ENCODE measurements at places on chromosomes 11 and 22. TPM values are rescaled to one million over a fixed set of nuclear protein-coding genes. Genes with fewer than 3 reads are reported as not detected.

Gene CYB561A3
- polyA plus RNA-seq: 43.9 TPM

Gene INPP5J
- polyA plus RNA-seq: 0.23 TPM

Gene TCN2
- 12.0 TPM for polyA plus RNA-seq

Gene HEPHL1
- 0.01 TPM for polyA plus RNA-seq

Gene ME3
- polyA plus RNA-seq: 9.6 TPM

Gene CD248
- 98.8 TPM for polyA plus RNA-seq

Gene ARHGAP32
- polyA plus RNA-seq: 5.7 TPM

Gene FOLH1
- polyA plus RNA-seq: not detected

Gene BCO2
- 0.42 TPM for polyA plus RNA-seq

Gene C2CD3
- 5.8 TPM for polyA plus RNA-seq

GRCh38 chr11:15622231-15622890 is 507.6 kb downstream of the INSC start:
- peaks cover 2% of the 10 kb centered on the region for H3K27me3 ChIP-seq
- no peaks in the 10 kb centered on the region for H3K36me3 ChIP-seq
- no peak overlapping the region for H3K27ac ChIP-seq
- no peaks in the 10 kb centered on the region for H3K4me1 ChIP-seq

- H3K4me1 ChIP-seq: no peaks in the 10 kb centered on the region
- no peak overlapping the region for H3K4me3 ChIP-seq
- H3K27me3 ChIP-seq: peaks cover 34% of the 10 kb centered on the region
Measured at GRCh38 chr11:47589584-47589976, 3.1 kb downstream of the FAM180B start.

DNA sequence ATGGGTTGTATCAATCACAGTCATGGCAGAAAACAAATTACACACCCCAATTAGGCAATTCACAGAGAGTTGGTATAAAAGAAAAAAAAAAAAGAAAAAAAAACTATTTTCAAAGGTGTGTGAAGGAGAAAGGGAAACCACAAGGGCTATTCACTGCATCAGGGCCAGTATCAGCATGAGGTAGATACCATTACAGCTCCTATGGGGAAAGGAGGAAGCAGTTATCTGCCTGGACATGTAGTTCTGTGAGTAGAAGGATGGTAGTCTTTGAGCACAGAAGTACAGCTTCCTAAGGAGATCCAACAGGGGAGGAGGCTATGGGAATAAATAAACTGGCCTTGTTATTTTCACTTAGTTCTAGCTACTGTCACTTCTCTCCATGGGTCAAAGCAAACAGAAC is 746.1 kb downstream of the LUZP2 start:
- DNase-seq: no peak
- no peak overlapping the region for H3K27ac ChIP-seq
- H3K4me3 ChIP-seq: no peak overlapping the region
- no peaks in the 10 kb centered on the region for H3K4me1 ChIP-seq

DNA sequence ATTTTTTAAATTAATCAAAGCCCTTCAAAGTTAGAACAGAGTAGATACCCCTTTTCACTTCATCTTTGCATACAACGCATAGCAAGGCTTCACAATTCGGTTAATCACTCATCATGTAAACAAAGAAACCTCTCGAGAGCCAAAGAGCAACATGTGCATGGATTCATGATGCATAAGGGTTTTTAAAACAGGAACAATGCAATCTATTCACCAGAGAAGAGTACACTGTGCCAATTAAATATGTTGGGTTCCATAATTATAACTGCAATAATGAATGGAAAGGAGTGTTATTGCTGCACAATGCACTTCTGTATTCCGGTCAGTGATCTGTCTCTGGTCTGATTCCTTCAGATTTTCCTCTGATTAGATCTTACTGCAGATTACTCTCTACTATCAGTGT is 45.3 kb downstream of the CADM1 start:
- no peaks in the 10 kb centered on the region for H3K27me3 ChIP-seq
- no peak overlapping the region for H3K4me3 ChIP-seq
- no peaks in the 10 kb centered on the region for H3K4me1 ChIP-seq
- no peak for DNase-seq
- H3K36me3 ChIP-seq: no peaks in the 10 kb centered on the region

GRCh38 chr11:73184953-73185671 is 33.0 kb upstream of the P2RY2 start:
- peaks cover 5% of the 10 kb centered on the region for H3K4me1 ChIP-seq
- H3K27me3 ChIP-seq: peaks cover 2% of the 10 kb centered on the region
- H3K27ac ChIP-seq: no peak overlapping the region
- H3K4me3 ChIP-seq: no peak overlapping the region
- peak; percentile 39 for DNase-seq

GRCh38 chr11:102981324-102981910 is 25.9 kb upstream of the MMP13 start:
- DNase-seq: peak; percentile 28
- no peak overlapping the region for H3K4me3 ChIP-seq
- H3K36me3 ChIP-seq: no peaks in the 10 kb centered on the region
- H3K4me1 ChIP-seq: no peaks in the 10 kb centered on the region
- H3K27ac ChIP-seq: no peak overlapping the region

- peak overlapping the region; percentile 69 for H3K4me3 ChIP-seq
- no peaks in the 10 kb centered on the region for H3K27me3 ChIP-seq
- peak overlapping the region; percentile 46 for H3K27ac ChIP-seq
- no peak for DNase-seq
- peaks cover 18% of the 10 kb centered on the region for H3K4me1 ChIP-seq
- H3K36me3 ChIP-seq: no peaks in the 10 kb centered on the region
Measured at GRCh38 chr22:19291218-19291579, 320 bp downstream of the CLTCL1 start.

- H3K4me1 ChIP-seq: peaks cover 9% of the 10 kb centered on the region
- H3K36me3 ChIP-seq: peaks cover 8% of the 10 kb centered on the region
- DNase-seq: peak; percentile 60
- H3K27ac ChIP-seq: no peak overlapping the region
- no peak overlapping the region for H3K4me3 ChIP-seq
Measured at GRCh38 chr11:6397636-6398035, 7.4 kb downstream of the SMPD1 start.

DNA sequence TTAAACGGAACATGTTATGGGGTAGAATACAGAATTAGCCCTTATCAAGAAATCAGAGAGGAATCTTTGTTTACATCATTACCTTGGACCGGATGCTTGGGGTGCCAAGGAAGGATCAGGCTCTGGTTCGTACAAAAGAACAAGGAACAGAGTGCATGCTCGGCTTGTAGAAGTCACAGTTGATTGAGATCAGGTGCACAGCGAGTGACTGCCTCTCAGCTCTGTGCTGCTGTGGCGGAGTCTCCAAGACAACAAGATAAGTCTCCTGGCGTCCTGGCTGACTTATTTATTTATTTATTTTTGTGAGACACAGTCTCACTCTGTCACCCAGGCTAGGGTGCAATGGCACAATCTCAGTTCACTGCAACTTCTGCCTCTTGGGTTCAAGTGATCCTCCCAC is 31.8 kb downstream of the GLB1L2 start:
- no peak overlapping the region for H3K27ac ChIP-seq
- H3K27me3 ChIP-seq: no peaks in the 10 kb centered on the region
- no peaks in the 10 kb centered on the region for H3K4me1 ChIP-seq
- no peak for DNase-seq

DNA sequence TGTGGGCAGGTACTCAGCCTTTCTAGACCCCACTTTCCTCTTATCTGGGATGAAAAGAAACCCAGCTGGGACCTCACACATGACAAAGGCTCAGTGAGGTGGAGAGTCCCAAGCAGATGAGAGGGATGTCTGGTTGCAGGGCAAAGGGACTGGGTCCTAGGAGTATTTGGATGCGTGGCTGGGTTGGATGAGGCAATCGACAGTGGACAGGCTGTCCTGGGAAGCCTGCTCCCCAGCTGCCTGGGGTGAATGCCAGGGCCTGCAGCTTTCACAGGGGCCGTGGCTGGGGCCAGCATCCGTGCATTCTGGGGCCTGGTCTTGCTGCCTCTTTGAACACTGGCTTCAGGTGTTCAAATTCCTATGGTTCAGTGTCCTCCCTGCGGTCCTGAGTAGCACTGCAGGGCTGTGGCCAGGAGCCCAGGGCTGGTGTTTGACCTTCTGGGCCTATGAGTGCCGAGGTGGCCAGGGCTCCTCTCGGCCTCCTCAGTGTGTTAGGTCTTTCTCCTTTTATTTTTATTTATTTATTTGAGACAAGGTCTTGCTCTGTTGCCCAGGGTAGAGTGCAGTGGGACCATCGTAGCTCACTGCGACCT is 65.3 kb downstream of the MCM5 start:
- H3K4me1 ChIP-seq: peaks cover 3% of the 10 kb centered on the region
- peak; percentile 15 for DNase-seq
- H3K36me3 ChIP-seq: no peaks in the 10 kb centered on the region

- H3K36me3 ChIP-seq: no peaks in the 10 kb centered on the region
- DNase-seq: peak; percentile 88
- H3K4me1 ChIP-seq: no peaks in the 10 kb centered on the region
- H3K27ac ChIP-seq: no peak overlapping the region
- no peaks in the 10 kb centered on the region for H3K27me3 ChIP-seq
- no peak overlapping the region for H3K4me3 ChIP-seq
Measured at GRCh38 chr11:105719073-105719822, 109.4 kb downstream of the GRIA4 start.

DNA sequence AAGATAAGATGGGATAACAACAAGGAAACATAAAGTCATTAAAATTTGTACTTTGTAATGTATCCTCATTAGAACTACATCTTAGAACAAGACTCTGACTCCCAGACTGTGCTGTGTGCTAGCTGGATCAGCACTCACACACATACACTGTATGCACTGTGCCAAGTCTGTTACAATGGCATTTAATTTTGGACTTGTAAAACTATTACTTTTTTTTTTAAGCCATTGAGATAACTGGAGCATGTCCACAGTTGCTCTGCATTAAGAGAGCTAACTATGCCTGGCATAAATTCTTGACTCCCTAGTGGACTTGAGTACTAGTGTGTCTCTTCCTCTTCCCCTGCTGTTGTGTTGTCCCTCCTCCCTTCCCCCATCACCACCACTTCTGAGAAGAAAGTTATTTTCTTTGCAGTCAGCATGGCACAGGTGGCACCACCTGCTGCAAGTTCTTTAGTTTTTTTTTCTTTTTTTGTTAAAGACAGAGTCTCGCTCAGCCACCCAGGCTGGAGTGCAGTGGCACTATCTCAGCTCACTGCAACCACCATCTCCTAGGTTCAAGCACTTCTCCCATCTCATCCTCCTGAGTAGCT is 268.6 kb downstream of the TMEM135 start:
- H3K27me3 ChIP-seq: no peaks in the 10 kb centered on the region
- H3K4me3 ChIP-seq: no peak overlapping the region
- H3K36me3 ChIP-seq: no peaks in the 10 kb centered on the region
- no peaks in the 10 kb centered on the region for H3K4me1 ChIP-seq

DNA sequence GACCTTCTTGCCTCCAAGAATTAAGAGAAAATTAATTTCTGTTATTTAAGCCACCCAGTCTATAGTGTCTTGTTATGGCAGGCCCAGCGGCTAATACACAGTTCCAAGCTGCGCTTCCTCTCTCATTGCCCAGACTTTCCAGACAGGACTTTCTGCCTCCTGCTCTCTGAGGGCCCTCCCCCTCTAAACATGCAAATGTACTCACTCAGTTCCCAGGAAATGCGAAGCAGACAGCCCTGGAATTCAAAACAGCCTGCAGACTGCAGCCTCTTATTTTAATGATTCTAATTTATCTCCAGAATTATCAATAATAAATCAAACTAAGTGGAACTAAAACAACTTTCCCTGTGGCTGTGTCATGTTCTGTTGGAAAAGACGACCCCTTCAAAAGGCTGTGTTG is 115.5 kb upstream of the ISX start:
- H3K4me1 ChIP-seq: no peaks in the 10 kb centered on the region
- no peaks in the 10 kb centered on the region for H3K27me3 ChIP-seq
- H3K27ac ChIP-seq: no peak overlapping the region
- no peaks in the 10 kb centered on the region for H3K36me3 ChIP-seq
- peak; percentile 8 for DNase-seq
- no peak overlapping the region for H3K4me3 ChIP-seq

DNA sequence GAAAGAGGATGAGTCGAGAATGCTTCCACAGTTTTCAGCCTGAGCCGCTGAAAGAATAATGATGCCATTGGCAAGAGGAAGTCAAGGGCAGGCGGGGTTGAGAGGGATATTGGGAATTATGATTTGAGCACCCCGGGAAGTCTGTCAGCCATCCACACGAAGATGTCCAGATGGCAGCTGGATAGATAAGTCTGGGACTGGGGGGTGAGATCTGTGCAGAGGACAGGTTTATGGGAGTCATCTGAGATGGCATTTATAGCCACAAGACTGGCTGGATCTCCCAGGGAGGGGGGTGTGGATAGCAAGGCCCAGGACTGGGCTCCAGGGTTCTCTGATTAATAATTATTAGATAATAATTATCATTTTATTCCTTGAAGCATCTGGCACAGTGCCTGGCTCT is 5.1 kb upstream of the STIP1 start:
- DNase-seq: no peak
- H3K4me1 ChIP-seq: peaks cover 17% of the 10 kb centered on the region
- H3K4me3 ChIP-seq: peak overlapping the region; percentile 41
- peak overlapping the region; percentile 62 for H3K27ac ChIP-seq

DNA sequence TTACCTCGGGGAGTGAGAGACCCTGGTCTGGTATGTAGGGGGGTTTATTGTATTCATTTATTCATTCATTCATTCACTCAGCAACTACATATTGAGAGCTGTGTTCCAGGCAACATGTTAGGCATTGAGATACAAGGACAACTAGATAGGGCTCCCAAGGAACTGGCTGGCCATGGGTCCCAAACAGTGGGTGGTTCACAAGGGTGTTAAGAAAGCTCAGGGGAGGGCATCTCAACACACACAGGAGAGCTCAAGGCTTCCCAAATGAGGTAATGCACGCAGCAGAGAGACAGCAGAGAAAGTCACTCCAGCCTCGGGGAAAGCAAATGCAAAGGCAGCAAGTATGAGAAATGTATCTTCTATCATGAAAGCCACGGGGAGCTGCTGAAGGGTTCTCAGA is 51.8 kb downstream of the BTG4 start:
- no peaks in the 10 kb centered on the region for H3K27me3 ChIP-seq
- H3K4me1 ChIP-seq: no peaks in the 10 kb centered on the region
- no peak for DNase-seq

GRCh38 chr22:17343766-17344165 is 25.5 kb upstream of the CECR2 start:
- H3K4me3 ChIP-seq: no peak overlapping the region
- no peaks in the 10 kb centered on the region for H3K27me3 ChIP-seq
- H3K4me1 ChIP-seq: no peaks in the 10 kb centered on the region

GRCh38 chr11:120702656-120703055 is 191.1 kb downstream of the GRIK4 start:
- no peak overlapping the region for H3K4me3 ChIP-seq
- H3K4me1 ChIP-seq: no peaks in the 10 kb centered on the region
- no peak for DNase-seq
- H3K27ac ChIP-seq: no peak overlapping the region
- no peaks in the 10 kb centered on the region for H3K27me3 ChIP-seq

GRCh38 chr11:87879118-87879517 is 296.1 kb downstream of the RAB38 start:
- no peaks in the 10 kb centered on the region for H3K27me3 ChIP-seq
- H3K27ac ChIP-seq: no peak overlapping the region
- no peak overlapping the region for H3K4me3 ChIP-seq
- no peak for DNase-seq
- no peaks in the 10 kb centered on the region for H3K36me3 ChIP-seq
- H3K4me1 ChIP-seq: peaks cover 4% of the 10 kb centered on the region

- no peaks in the 10 kb centered on the region for H3K36me3 ChIP-seq
- H3K4me3 ChIP-seq: no peak overlapping the region
- DNase-seq: no peak
- H3K27ac ChIP-seq: no peak overlapping the region
Measured at GRCh38 chr11:44865866-44866272, 84.8 kb downstream of the TP53I11 start.

- H3K4me1 ChIP-seq: no peaks in the 10 kb centered on the region
- DNase-seq: no peak
- no peaks in the 10 kb centered on the region for H3K27me3 ChIP-seq
Measured at GRCh38 chr11:101083335-101083734, 46.3 kb downstream of the PGR start.

GRCh38 chr22:25682109-25682508 is 59.9 kb upstream of the MYO18B start:
- H3K27me3 ChIP-seq: no peaks in the 10 kb centered on the region
- H3K36me3 ChIP-seq: no peaks in the 10 kb centered on the region
- H3K4me3 ChIP-seq: no peak overlapping the region
- no peak for DNase-seq

All from fibroblast of lung (primary cell).